ENCODE measurements at places on chromosomes 3 and 15.

DNA sequence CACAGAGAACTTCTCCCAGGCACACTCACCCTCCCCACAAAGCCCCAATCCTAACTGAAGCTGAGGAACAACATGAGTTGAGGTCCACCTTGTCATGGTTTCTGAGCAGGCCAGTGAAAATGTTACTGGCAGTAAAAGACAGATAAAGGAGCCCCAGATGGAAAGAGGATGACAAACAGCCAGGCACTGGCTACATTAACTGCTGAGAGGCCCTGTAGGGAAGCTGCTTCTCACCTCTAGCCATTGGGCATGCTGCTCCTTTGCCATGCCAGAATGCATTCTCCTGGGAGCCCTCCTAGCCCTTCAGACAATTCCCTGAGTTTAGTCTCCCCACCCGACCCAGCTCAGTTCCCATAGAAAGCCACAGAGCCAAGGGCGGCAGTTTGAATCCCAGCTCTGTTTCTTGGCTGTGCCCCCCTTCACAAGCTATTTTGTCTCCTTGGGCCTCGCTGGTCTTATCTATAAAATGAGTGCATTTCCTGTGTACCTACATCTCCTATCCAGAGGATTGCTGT lies 60.5 kb downstream of the LMCD1 start:
- DNase-seq = no peak
- H3K4me3 ChIP-seq = no peak overlapping the region
- H3K36me3 ChIP-seq = peaks cover 33% of the 10 kb centered on the region
- no peaks in the 10 kb centered on the region for H3K27me3 ChIP-seq

GRCh38 chr3:11197484-11197883 lies 43.2 kb downstream of the HRH1 start:
- peaks cover 8% of the 10 kb centered on the region for H3K36me3 ChIP-seq
- no peak overlapping the region for H3K4me3 ChIP-seq
- H3K27me3 ChIP-seq = no peaks in the 10 kb centered on the region
- peaks cover 81% of the 10 kb centered on the region for H3K4me1 ChIP-seq
- DNase-seq = no peak
- H3K27ac ChIP-seq = peak overlapping the region; percentile 68

DNA sequence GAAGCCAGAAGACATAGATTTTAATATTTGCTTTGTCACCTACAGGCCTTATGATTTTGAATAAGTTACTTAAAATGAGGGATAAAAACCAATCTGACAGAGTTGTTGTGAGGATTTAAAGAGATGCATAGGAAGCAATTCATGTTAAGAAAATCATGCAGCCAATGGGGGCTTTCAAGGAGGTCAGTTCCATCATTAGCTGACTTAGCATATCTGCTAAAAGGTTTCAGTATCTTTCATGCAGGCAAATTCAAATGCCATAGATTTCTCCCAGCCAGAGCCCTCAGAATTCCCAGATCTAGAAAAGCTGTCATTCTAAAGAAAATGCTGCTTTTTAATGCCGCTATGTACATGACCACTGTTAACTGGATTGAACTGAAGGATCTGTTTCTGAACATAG lies 176.1 kb downstream of the GOLIM4 start:
- H3K4me3 ChIP-seq = no peak overlapping the region
- H3K27ac ChIP-seq = no peak overlapping the region
- H3K36me3 ChIP-seq = no peaks in the 10 kb centered on the region
- H3K27me3 ChIP-seq = peaks cover 17% of the 10 kb centered on the region
- no peak for DNase-seq

- no peak overlapping the region for H3K4me3 ChIP-seq
- H3K27ac ChIP-seq = no peak overlapping the region
- peaks cover 32% of the 10 kb centered on the region for H3K27me3 ChIP-seq
- H3K36me3 ChIP-seq = no peaks in the 10 kb centered on the region
- H3K4me1 ChIP-seq = no peaks in the 10 kb centered on the region
These were observed 45.6 kb downstream of the TMEM266 start for GRCh38 chr15:76105391-76105790.

DNA sequence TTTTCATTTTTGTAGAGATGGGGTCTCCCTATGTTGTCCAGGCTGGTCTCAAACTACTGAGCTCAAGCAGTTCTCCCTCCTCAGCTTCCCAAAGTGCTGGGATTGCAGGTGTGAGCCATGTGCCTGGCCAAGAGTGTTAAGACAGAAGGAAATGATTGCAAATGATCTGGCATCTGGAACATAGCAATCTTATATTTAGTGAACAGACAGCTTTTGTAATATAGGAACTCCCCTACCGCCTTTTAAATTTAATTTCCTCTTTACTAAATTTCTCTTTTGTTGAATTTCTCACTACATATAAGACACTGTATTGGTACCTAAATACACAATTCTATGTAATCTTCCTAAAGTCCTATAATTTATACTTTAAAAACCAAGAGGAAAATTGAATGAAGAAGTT lies 13.1 kb downstream of the ANO10 start:
- peaks cover 7% of the 10 kb centered on the region for H3K36me3 ChIP-seq
- H3K4me1 ChIP-seq = no peaks in the 10 kb centered on the region
- no peaks in the 10 kb centered on the region for H3K27me3 ChIP-seq
- DNase-seq = no peak
- no peak overlapping the region for H3K4me3 ChIP-seq
- H3K27ac ChIP-seq = no peak overlapping the region
